ENCODE measurements at places on chromosomes 7 and 10.

DNA sequence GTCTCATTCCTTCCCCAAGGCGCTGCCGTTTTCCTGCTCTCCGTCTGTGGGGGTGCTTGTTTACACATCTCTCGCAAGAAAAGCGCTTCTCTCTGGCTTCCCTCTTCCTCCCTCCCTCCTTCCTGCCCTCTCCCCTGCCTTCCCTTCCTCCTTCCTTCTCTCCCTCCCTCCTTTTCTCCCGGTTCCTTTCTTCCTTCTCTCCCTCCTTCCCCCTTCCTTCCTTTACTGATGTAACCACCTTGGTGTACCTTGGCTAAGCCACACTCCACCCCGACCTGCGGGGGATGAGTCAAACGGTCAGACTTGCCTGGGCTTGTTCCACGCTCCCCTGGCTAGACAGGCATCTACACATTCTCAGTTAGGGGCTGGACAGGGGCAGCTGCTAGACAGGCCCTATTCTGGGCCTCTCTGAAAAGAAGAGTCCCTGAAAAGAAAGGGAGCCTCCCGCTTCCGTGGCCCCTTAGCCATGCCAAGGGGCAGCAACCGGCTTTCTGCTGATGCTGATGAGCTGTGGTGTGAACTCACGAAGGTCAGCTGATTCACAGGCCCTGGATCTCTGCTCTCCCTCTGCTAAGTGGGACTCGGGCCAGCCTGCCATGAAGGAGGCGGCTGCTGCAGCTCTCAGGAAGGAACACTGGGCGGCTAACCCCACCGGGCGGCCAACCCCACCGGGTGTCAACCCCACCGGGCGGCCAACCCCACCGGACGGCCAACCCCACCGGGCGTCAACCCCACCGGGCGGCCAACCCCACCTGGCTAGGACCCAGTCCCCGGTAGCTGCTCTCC is 216.8 kb downstream of the TCERG1L start:
- peak; percentile 30 for DNase-seq

GRCh38 chr7:77253151-77253550 is 53.5 kb upstream of the FGL2 start:
- no peak for DNase-seq

DNA sequence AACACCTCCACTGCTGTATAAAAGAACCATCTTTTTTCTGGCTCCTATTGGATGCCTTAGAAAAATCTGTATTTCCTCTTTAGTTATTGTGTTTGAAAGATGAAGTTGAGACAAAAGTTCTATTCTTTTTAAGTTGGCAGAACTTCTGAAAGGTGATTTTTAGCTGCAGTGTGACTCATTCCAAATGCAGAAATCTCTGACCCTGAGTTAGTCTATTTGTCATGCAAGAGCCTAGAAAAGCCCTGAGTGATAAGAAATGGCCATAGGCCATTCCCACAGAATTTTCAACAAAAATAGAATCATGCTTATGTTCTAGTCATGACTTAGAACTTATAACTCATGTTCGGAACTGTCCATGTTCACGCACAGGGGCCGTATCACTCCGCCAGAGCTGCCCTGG is 89.1 kb downstream of the EGFR start:
- DNase-seq, result no peak

- DNase-seq, result no peak
These were observed 98.2 kb downstream of the PRLHR start for GRCh38 chr10:118497227-118497626.

DNA sequence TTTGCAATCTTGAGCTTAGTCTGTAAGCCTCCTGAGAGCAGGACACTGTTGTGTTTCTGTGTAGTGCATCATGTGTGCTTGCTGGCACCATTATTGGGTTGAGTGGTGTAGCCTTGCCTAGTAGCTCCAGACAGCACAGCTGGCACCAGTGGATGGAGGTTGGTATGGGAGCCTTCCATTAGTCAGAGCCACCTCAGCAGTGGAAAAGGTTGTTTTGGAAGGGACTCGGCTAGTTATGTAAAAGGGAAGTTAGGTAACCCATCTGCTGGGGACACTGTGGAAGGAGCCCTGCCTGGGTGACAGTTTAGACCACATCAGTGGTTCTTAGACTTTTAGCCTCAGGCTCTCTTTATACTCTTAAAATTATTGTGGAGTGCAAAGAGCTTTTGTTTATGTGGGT is 16.3 kb downstream of the MINDY4 start:
- DNase-seq, result no peak

GRCh38 chr7:16083931-16084330 is 337.4 kb downstream of the CRPPA start:
- DNase-seq, result no peak

DNA sequence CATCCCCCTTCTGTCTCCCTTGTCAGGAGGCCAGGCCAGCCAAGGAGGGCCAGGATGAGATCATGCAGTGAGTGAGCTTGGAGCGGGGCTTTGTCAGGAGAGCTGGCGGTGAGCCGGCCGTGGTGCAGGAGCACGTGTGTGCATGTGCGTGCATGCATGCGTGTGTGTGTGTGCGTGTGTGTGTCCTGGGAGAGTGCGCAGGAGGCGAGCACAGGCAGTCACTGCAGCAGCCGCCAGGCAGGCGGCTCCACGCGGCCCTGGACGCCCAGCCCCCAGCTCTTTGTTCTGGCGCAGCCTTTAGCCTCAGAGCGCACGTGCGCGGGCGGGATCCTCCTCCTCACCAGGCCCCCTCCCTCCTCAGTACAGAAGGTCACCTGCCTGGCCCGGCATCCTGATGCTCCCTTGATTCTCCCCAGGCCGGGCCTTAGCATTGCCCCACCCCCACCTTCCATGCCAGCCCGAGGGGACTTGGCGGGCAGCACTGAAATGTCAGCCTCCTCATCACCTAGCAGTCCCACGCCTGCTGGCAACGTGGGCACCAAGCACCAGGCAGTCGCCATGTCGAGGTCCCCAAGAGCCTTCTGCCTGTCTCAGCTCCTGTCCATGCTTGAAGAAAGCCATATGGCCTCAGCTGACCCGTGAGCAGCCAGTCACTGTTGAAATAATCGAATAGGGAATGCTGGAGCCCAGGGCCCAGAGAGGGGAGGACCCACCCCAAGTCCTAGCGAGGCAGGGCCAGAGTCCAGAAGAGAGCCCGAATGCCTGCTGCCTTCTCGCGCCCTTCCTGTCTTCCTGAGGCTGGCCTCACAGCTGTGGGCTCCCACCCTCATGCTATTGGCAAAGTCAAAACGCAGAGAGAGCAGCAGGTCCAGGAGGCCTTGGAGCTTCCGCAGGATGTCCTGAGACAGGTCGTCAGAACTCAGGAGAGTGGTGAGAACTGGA is 125.9 kb upstream of the PPIF start:
- DNase-seq, result peak; percentile 79

- DNase-seq, result no peak
These were observed 169.7 kb downstream of the NRF1 start for GRCh38 chr7:129780974-129781927.

DNA sequence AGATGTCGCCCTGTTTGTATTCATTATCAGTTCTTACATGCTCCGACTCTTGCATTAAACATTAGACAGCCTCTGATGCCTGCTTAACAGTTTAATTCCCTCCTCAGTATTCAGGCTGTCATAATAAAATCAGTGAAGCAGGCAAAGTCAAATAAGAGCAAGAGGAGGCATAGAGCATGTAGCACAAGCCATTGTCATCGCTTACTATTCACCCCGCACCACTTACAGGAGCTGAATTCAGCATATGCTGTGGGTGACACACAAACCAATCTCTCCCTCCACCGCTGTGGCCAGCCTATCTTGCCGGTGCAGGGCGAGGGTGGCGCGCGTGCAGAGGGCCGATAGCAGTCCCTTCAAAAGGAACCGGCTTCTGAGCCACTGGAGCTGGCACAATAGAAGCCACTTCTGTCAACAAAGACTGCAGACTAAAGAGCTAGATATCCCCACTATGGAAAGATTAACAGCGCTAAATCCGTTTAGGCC is 433.2 kb upstream of the MGMT start:
- DNase-seq, result no peak

- no peak for DNase-seq
These were observed 21.2 kb downstream of the TLX1 start for GRCh38 chr10:101152316-101152715.

GRCh38 chr7:37118004-37118403 is 330.7 kb downstream of the ELMO1 start:
- no peak for DNase-seq

DNA sequence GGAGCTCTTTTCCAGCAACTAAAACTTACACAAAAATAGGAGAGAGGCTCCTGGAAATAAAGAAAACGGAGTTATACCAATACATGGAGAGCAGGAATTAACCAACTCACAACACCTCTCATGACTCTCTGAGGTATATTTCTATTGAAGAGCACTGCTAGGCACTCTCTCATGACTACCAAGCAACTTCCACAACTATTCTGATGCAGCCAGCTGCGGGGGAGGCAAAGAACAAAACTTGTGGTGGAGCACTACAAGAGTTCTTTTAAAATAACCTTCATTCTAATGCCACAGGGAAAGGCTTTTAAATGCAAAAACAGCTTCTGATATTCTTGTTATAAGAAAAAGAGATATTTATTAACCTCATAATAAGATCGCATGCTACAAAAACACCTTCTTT is 140.7 kb downstream of the SLC25A13 start:
- DNase-seq, result no peak

DNA sequence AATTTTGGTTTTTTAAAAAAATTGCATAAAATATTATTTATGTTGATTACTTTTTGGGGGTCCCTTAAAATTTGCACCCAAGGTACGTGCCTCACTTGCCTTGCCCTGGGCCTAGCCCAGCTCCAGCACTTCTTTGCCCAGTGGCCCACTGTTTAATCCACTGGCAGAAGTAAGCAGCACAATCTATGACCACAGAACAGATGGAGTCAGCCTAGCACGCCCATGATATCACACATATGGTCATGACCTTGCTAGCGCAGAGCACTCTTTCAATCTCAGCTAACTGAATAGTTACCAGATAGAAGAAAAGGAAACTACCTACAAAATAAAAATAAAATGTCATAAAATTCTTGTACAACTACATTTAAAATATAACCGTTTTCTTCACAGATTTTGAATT is 5.6 kb downstream of the OGA start:
- no peak for DNase-seq

DNA sequence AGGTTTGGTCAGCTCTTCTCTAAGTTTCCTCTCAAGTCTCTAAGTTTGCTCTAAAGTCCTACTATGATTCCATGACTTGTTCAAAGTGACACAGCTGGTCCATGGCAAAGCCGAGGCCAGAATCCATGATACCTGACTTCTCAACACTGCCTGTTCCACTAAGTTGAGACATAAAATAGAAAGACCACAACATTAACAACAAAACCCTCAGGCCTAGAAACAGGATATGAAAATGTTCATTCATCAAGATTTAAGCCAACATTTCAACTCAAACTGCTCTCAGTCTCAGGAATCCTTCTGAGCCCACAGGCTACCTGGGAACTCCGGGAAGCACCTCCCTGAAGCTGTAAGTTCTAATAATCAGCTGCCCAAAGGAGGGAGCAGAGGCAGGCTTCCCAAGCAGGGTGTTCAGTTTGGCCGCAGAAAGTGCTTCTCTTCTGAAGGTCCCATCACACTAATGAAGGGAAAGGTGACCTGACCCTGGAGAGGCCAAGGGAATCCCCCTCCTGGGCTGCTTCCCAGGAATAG is 62.9 kb downstream of the STK17A start:
- no peak for DNase-seq

- DNase-seq, result no peak
These were observed 162.0 kb downstream of the DGKI start for GRCh38 chr7:137684776-137685175.

- no peak for DNase-seq
These were observed 1.2 kb upstream of the CALU start for GRCh38 chr7:128737867-128738385.

DNA sequence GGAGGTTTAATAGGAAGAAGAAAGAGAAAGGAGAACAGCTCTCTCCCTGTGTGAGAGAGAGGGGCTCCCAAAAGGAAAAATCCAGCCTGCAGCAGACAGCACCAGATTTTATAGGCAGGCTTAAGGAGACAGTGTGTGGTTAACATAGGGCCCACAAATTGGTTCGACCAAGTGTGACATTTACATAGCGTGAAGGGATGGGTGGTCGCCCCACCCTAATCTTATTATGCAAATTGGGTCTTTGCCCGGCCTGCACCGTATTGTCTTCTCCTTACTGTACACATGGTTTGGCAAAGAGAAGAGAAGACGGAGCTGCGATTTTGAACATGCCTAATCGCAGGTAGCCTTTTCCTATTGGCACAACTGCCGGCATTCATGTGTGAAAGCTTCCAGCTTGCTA is 756.3 kb downstream of the NXPH1 start:
- DNase-seq, result no peak

GRCh38 chr7:103714376-103714927 is 268.4 kb upstream of the SLC26A5 start:
- DNase-seq, result no peak

DNA sequence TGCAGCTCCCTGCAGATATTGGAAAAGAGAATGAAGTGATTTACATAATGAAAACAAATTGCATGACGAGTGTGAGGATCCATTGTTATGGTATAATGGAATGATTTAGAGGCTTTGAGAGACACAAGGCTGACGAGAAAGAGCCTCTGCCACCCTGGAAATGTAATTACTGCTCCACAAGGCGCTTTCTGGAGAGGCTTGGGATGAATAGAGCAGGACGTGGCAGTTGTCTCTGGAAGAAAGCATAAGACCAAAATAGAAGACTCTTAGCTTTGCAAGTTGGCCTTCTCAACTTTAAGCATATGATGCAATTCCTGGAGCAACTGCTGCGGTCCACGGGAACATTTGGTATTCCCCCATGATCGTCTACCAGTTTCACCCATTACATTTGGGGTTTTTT is 181.9 kb upstream of the TCF7L2 start:
- DNase-seq, result no peak

- DNase-seq, result peak; percentile 82
These were observed 517 bp downstream of the ITGB1 start for GRCh38 chr10:32957341-32958084.

- no peak for DNase-seq
These were observed 97.7 kb downstream of the CREB5 start for GRCh38 chr7:28510026-28510369.

GRCh38 chr10:6195376-6195775 is 7.4 kb upstream of the PFKFB3 start:
- DNase-seq, result no peak

DNA sequence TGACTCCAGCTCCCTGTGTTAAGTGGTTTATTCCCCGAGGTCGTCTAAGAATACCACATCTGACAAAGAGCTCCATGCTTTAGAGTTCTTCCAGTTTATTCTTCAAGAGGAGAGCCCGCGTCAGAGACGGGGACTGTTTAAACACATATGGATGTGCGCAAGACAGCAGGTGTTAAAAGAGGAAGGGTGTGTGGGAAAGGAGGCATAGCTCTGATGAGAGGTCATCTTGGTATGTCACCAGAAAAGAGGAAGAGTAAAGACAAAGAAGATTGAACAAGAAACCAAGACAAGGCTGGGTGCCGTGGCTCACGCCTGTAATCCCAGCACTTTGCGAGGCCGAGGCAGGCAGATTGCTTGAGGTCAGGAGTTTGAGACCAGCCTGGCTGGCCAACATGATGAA is 258.7 kb downstream of the CCDC3 start:
- DNase-seq, result no peak

- DNase-seq, result no peak
These were observed 372.8 kb upstream of the CELF2 start for GRCh38 chr10:10644676-10645385.

DNA sequence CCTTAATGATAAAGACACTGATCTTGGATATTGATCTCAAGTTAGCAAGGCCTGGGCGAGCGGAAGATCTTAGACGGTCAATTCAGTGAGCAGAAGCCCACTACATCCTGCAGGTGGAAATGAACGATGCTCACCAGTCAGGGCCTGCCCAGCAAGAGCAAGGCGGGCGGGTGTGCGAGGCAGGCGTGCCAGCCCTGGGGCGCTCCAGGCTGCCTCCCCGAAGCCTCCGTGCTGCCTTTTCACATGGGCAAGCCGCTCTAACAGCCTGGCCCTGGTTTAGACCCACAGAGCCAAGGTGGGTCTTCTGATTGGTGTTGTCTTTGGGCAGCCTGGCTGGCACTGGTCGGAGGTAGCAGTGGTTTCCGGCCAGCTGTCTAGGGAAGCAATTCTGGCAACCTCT is 475.1 kb upstream of the FOXK1 start:
- no peak for DNase-seq
